ENCODE measurements at places on chromosomes 6 and 20.

GRCh38 chr6:74579047-74579446, 626.8 kb downstream of the COL12A1 start:
- no peak for DNase-seq

DNA sequence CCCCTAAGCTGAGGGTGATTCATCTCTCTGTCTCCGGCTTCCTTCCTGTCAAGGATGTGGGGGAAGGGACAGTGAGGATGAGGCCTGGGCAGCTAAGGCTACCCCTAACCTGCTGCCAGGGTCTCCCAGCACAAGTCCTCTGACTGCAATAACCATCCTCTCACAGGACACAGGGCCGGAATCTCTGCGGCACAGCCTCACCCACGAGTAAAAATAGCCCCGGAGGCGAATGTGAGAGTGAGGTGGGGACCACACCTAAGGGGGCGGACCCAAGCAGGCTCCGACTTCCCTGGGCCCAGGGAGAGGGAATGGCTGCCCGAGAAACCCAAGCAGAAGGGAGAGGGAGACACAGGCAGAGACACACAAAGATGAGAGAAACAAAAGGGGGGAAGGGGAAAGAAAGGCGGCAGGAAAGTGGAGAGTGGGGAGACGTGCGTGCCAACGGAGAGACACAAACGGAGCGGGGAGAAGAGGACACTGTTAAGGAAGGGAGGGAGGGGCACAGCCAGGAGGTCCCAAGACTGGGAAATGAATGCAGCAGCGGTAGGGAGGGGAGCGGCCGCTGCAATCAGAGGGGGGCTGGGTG, 1.4 kb downstream of the CLIC1 start:
- peak; percentile 81 for DNase-seq

- DNase-seq, result no peak
Measured at GRCh38 chr6:108348655-108349349, 53.9 kb downstream of the AFG1L start.

DNA sequence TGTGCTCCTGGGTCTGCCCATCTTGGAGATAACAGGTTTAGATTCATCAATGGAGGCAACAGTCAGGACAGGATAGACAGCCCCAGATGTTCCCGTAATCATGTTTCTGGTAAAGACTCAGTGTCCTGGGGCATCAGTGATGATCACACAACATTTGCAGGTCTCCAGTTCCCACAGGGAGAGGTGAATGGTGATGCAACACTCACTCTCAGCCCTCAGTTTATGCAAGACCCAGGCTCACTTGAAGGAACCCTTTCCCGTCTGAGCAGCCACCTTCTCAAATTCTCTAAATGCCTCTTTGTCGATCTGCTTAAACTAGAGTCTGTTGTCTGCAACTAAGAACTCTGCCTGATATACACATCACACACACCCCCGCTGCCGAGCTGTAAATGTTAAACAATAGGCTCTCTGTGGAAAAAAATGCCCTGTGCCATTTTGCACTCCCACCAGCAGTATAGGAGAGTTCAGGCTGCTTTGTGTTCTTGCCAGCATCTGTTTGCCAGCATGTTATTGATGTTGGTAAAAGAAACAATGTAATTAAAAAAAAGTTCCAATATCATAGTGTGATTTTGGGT, 30.1 kb upstream of the SCP2D1 start:
- DNase-seq, result no peak

- DNase-seq, result no peak
Measured at GRCh38 chr6:6392214-6393068, 72.0 kb upstream of the F13A1 start.

GRCh38 chr20:6045566-6045965, 8.3 kb downstream of the LRRN4 start:
- no peak for DNase-seq

GRCh38 chr6:159305804-159306537, 136.8 kb downstream of the FNDC1 start:
- no peak for DNase-seq

- no peak for DNase-seq
Measured at GRCh38 chr6:36977470-36977941, 8.5 kb downstream of the MTCH1 start.

- no peak for DNase-seq
Measured at GRCh38 chr6:49205526-49205925, 257.5 kb downstream of the MMUT start.

- DNase-seq, result no peak
Measured at GRCh38 chr6:158865769-158866168, 46.6 kb upstream of the EZR start.

DNA sequence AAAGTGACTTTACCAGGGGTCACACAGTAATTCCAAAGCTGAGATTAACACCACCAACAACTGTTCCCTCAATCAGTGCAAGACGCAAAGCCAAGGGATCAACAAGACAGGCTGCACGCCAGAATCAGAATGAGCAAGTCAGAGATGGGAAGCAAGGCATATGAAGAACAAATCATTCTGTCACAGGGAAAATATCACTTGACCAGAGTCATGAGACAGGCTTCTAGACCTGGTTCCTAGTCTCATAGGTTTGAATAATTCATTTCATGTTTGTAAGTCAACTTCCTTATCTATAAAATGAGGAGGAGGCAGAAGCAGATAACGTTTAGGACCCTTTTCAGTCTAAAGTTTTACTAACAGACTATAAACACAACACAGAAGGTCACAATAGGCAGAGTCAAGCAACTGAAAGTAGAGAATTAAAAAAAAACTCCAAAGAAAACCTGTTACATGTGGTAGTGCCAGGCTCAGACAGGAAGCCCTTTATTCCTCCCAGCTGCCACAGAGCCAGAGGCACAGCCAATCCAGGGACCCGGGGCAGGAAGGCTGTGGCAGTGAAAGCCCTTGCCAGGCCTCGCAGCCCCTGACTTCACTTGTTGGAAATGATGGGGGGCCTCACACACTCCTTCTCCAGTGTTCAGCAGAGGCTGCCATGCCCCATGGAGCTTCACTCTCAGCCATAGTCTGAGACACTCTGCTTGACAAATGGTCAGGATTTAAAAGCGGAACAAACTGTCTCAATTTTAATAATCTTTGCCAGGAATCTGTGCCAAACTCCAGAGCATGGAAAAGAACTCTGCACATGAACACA, 29.2 kb upstream of the DST start:
- no peak for DNase-seq

DNA sequence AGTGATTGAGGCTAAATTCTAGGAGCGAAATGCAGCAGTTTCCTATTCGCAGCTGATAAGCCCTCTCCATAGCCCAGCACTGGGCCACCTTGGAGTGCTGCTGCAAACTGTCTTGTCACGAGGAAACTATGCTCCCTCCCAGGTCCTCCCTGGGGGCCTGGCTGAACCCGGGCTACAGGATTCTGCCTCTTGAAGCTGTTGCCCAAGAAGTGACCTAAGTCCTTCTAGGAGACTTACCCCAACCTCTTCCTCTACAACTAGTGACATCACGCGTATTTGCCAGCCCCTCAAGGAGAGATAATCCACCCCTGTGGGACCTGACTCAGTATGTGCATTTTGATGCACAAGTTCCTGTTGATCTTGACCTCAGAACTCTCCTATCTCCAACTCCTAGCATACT, 26.5 kb upstream of the ZFAND3 start:
- DNase-seq, result no peak

DNA sequence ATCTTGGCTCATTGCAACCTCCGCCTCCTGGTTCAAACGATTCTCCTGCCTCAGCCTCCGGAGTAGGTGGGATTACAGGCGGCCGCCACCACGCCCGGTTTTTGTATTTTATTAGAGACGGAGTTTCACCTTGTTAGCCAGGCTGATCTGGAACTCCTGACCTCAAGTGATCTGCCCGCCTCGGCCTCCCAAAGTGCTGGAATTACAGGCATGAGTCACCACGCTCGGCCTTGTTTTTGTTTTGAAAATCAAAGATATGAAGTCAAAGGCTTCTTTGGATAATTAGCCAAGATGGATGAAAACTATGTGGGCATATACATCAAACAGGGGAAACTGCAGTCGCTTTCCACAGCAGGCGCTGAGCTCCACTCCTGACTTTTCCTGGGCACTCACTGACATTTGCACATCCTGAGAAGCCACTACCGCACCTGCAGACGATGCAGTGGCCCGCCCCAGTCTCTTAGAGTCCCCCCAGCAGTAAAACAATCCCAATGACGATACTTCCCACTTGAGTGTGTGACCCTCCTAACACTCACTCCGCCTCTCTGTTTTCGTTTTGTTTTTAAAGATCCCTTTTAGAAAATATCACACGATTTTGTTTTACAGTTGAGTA, 44.1 kb downstream of the GJA1 start:
- no peak for DNase-seq

- DNase-seq, result peak; percentile 14
Measured at GRCh38 chr6:42984924-42985475, 630 bp downstream of the PPP2R5D start.

- no peak for DNase-seq
Measured at GRCh38 chr6:30768634-30769087, 24.3 kb upstream of the IER3 start.

- DNase-seq, result no peak
Measured at GRCh38 chr6:93727447-93727846, 308.1 kb upstream of the EPHA7 start.

DNA sequence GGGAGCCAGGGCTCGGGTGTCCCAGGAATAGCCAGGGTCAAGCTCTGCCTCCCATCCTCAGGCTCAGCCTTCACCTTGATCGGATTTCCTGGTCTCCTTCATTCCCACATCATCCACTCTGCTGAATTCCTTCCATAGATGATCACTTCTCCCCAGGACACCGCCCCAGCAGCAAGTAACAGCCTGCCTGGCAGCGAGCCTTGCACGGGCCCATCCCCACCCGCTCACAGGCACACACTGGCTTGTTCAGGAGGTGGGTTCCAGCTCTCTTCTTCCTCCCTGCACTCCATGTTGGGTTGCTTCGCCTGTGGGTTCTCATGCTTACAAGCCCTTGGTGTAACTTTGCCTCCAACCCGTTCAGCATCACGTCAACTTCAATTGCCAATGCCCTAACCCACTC, 113.0 kb upstream of the IYD start:
- no peak for DNase-seq

DNA sequence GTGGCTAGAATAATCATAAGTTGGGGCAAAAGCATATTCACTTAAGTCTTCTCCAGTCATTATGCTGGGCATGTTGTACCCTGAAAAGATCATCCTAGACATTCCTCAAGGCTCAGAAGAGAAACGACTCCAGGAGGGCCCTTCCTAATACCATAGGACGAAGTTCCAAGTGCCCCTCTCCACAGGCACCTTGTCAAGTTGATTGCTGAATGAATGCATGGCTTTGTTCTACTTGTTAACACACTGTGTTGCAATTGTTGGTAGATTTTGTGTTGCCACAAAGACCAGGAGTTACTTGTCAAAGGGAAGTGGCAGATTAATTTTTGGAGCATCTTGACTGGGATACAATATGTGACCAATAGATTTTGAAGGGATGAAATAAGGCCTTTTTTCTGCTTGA, 194.3 kb upstream of the SMLR1 start:
- no peak for DNase-seq

DNA sequence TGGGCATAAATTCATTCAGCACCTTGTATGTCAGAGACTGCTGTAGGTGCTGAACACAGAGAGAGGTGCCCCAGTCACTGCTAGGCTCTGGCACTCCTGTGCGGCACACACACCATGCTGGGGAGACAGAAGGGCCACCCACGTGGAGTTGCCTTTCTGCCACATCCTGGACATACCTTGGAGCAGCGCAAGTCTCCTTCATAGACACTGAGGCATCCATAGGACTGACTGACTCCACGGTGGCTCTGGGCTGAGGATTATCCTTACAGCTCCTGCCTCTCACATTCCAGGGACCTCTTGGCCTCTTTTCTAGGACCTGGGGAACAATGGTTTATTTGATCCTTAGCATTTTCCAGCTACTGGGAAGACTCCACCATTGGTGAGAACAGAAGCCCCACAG, 26.0 kb upstream of the SLC22A23 start:
- DNase-seq, result no peak

DNA sequence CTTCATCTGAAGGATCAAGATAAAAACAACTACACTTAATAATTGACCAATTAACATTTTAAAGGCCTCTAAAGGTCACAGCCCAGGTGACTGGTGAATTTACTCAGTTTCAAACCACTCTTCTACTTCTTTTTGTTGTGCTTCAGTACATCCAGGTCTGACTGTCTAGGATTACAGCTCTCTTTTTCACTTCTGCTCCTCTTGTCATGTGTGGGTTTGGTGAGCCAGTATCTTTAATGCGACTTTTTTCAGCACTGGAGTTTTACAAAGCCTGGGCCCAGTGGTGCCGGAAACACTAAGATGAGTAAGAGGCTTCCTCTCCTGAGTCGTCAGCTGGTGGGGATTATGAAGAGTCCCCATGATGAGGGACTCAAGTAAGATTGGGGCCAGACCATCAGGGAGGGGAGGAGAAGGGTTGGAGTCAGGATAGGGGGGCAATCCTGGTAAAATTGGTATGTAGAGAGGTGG, 27.0 kb downstream of the HECA start:
- DNase-seq, result peak; percentile 73

- no peak for DNase-seq
Measured at GRCh38 chr20:37984018-37984785, 49.1 kb downstream of the TTI1 start.

DNA sequence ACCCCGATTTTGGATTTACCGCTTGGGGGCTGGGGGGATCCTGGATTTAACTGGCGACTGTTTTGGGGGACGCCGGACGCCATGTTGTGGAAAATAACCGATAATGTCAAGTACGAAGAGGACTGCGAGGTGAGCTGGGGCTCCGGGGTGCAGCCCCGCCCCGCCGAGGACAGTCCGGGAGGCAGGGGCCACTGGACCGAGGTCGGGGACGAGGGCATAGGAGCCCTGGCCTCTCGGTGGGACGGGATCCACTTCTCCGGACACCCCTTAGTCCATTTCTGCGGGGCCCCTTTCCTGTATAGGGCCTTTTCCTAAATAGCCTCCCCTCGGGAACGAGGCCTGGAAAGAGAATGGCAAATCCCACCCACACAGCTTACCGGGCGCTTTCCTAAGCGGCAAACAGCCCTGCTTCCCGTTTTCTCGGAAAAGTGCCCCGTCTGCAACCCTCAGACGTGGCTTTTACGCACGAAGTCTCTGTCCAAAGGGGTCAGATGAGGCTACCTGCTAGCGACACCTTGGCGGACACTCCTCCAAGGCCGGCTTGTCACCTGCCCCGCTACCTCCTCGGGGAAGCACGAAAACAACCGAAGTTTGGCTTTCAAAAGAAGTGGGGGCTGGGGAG, 469 bp downstream of the TFAP2C start:
- no peak for DNase-seq

DNA sequence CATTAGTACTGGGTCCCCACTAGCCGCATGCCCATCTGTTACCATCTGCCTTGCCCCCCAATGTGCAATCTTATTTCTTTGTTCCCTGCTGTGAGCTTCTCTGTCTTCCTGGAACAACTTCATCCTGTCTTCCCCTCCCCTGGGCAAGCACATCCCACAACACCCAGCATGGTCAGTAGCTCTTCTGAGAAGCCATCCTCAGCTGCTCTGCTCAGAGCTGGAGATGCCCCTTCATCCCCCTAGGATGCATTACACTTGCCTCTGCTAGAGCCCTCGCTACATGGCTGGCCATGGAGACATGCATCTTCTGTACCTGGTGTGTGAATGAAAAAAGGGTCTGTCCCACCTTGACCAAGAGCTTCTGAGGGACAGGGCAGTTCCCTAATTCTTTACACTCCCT, 141.2 kb downstream of the CDC5L start:
- no peak for DNase-seq
